ENCODE measurements at places on chromosomes 5 and 9.
A peak's percentile ranks its signal among the peaks of the same experiment; 100 is the strongest.

- no peak for DNase-seq
Observed at GRCh38 chr5:14588758-14589543, 7.4 kb downstream of the OTULINL start.

GRCh38 chr9:96871176-96871575 lies 16.9 kb upstream of the ZNF782 start:
- no peak for DNase-seq

GRCh38 chr9:114003758-114004157 lies 74.3 kb downstream of the AMBP start:
- DNase-seq = no peak

DNA sequence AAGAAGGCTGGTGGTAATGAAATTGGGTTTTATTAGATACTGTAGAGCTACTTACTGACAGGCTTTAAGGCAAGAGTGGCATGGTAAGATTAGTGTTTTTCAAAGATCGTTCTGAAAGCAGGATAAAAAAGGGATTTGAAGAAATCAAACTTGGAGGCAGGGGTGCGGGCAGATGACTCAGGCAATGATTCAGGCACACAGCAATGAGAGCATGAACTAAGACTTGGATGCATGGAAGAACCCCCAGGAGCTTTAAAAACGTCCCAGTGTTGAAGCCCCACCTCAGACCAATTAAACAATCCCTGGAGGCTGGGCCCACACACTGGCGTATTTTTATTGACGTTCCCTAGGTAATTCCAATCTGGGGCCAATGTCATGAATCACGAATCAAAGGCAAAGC lies 102.5 kb downstream of the SREK1 start:
- no peak for DNase-seq

- peak; percentile 35 for DNase-seq
Observed at GRCh38 chr9:6955251-6955921, 197.6 kb downstream of the KDM4C start.

- DNase-seq = peak; percentile 75
Observed at GRCh38 chr9:3526997-3527940, 1.5 kb upstream of the RFX3 start.

GRCh38 chr9:73643379-73644013 lies 491.8 kb downstream of the ANXA1 start:
- DNase-seq = no peak

DNA sequence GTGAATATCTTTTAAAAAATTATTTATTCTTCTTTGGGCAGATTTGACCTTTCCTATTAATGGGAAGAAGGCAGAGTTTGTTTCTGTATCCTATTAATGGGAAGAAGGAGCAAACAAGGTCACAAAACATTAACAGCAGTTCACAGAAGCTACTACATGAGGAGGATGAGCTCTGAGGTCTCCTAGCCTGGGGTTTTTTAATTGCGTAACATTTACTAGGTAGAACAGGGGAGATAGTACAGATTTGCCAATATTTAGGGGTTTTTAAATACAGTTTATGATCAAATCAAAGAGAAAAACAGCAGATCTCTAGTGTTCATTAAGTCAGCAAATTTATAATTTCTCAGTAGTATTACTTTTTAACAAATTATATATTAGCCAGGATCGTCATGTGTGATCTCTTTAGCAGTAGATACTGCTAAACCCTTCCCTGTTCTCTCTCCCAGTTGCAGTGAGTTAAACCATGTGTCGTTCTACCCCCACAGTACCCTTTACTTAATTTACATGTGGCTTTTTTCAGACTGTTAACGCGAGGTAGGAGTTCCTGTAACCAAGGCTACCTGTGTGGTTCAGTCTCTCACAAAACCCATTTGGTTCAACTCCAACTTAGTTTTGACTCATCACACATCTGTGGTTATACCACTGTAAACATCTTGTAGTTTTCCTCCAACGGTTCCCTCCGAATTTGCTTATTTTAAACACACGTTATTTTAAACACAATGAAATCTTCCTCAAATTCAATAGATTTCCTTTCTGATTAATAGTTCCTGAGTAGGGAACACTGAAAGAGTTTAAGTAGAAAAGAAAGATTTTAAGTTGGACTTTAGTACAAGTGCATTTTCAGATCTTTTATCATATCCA lies 13.3 kb downstream of the SLC25A46 start:
- DNase-seq = no peak

DNA sequence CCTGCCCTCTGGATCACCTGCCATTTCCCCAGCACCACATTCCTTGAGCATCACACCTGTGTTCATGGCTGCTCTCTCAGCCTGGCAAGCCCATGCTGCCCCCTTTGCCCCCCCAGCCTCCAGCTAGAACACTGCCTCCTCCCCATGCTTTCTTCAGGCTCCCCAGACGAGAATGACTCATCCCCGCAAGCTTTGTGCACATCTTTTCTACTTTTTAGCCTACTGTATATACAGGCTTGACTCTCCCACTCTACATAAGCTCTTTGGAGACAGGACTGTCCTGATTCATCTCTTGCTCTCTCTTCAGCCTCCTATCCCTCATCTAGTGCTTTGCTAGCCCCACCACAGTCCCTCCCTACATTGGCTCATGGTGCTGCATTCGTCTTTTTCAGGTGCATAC lies 19.9 kb upstream of the GLIPR2 start:
- no peak for DNase-seq

DNA sequence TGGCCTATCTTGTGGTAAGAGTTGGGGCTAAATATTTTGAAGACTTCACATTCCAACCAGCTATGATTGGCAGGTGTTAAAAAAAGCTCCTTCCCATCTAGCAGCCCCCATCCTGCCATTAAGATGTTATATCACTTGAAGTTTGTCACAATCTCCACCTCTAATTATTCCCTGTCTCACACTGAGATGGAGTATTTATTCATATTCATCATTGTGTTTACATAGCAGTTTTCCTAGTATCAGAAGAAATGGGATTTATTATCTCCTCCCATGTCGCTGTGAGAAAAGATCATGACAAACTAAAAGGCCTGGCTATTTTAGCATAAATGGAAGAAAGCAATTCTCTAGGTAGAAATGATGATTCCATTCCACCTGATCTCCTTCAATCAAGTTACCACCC lies 653.6 kb downstream of the GABRG2 start:
- DNase-seq = no peak

- DNase-seq = no peak
Observed at GRCh38 chr5:179125789-179126505, 65.8 kb downstream of the ZNF354C start.

DNA sequence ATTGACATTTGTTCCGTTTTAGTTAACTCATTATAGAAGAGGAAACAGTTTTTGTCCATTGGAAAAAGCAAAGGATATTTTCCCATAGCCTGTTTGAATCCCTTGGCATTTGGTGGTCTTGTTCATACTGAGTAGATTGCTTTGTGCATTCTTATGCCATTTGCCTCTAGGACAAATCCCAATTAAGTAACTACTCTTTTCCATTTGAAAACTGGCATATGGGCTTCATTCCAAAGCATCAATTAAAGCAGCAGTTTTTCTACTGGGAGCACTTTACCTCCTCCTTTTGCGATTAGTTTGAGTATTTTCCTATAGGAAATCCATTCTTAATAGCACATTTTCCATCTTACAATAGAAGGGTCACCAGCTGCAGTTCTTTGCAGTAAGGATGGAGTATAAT lies 31.2 kb downstream of the GPR21 start:
- no peak for DNase-seq

DNA sequence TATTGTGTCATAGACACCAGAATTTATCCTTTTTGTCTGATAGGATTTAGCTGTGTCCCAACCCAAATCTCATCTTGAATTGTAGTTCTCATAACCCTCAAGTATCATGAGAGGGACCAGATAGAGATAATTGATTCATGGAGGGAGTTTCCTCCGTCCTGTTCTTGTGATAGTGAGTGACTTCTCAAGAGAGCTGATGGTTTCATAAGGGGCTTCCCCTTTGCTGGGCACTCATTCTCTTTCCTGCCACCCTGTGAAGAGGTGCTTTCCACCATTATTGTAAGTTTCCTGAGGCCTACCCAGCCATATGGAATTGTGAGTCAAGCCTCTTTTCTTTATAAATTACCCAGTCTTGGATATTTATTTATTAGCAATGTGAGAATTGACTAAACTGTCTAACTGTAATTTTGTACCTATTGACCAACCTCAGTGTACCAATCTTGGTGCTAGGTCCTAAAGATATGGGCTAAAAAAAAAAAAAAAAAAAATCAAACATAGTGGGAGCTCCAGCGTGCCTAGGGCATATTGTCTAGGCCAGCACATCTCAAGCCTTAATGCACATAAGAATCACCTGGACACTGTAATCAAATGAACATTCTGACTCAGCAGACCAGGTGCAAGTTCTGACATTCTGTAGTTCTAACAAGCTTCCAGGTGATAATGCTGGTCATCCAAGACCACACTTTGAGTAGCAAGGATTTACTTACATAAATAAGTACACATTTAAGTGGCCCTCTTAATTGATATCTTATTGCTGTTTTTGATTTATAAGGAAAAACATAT lies 30.5 kb downstream of the ST8SIA4 start:
- DNase-seq = no peak

GRCh38 chr9:95752129-95752731 lies 123.3 kb upstream of the ERCC6L2 start:
- no peak for DNase-seq

DNA sequence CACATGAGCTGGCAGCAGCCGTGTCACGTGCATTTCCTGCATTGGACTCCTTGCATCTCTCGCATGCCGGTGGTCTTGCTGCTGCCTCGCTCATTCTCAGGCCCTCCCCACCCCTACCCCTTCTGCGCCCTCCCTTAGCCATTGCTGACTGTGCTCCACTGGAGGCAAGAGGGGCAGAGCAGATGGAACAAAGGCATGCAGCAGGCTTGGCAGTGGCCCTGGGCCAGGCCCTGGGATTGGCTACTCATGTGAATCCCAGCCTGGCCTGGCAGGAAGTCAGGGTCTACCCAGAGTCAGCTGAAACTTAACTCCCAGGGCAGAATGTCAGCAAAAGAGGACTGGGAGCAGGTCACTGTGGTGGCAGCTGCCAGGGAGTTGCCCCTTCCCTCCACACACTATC lies 62.3 kb downstream of the TSTD2 start:
- no peak for DNase-seq

DNA sequence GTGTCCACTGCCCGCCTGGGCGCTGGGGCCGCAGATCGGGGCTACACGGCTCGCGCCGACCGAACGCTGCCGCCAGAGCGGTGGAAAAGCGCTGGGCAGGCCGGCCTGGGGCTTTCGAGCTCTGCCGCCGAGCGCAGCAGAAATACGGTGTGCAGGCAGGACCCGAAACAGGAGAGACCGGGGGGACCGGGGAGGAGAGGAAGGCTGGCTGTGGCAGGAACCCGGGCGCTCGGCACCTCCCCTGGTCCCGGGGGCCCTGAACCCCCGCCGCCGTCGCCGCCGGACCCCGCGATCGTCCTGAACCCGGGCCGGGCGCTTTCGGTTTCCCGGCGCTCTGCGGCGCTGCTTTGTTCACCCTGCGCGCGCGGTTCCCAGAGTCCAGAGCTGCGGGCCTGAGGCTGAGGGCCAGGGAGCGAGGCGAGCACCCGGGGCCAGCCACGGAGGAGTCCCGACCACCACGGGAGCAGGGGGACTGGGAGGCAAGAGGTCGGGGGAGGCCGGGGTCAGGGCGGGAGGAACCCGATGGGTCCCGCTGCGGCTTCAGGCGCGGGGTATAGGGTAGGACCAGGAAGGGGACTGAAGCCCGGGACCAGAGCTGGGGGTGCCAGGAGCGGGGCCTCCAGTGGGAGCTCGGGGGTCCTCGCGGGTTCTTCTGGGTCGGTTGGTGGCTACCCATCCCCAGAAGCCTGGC lies 12.0 kb downstream of the IRX2 start:
- no peak for DNase-seq

DNA sequence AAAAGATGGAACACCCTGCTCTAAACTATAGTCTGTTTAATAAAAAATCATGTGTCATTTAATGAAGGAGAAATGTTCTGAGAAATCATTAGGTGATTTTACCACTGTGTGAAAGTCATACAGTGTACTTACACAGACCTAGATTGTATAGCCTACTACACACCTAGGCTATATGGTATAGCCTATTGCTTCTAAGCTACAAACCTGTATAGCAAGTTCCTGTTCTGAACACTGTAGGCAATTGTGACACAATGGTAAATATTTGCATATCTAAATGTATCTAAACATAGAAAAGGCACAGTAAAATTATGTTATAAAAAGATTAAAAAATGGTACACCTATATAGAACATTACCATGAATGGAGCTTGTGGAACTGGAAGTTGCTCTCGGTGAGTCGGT lies 40.6 kb downstream of the EFNA5 start:
- no peak for DNase-seq

DNA sequence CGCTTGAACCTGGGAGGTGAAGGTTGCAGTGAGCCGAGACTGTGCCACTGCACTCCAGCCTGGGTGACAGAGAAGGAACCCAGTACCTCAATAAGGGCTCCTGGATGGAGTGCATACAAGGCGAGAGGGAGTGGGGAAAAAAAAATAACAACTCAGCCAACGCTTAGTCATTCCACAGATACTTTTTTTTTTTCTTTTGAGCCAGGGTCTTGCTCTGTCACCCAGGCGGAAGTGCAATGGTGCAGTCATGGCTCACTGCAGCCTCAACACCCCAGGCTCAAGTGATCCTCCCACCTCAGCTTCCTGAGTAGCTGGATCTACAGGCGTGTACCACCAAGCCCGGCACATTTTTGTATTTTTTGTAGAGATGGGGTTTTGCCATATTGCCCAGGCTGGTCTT lies 59.5 kb upstream of the GGTA1 start:
- DNase-seq = no peak

DNA sequence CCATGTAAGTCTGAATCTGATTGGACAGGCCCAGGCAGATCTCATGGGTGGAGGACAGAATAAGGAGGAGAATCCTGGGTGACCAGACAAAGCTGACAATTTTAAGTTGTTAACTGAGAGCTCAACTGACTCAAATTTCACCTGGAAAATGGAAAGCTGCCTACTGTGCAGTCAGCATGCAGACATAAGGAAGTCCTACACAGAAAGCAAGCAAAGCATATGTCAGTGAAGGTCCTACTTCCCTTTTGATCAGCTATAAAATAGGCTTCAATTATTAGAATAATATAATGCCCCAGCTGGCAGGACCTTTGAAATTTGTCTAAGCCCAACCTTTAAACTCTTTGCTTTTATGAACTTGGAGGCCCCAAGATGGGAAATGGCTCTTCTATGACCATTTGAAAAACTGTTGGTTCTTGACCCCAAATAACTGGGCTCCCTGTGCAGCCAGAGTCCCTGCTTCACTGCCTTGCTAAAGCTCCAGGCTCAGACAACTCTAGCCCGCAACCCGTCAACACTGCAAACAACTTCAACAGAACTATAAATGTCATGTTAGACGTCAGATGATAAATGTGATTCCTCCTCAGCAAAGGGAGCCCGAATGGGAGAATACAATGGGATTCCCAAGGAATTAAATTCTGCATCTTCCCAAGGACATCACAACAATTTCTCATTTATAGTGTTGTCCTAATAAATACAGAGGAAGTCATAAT lies 118.9 kb upstream of the ADRA1B start:
- no peak for DNase-seq

GRCh38 chr9:3682186-3682585 lies 156.4 kb upstream of the RFX3 start:
- no peak for DNase-seq

GRCh38 chr5:181114284-181114843 lies 16.6 kb downstream of the OR2V1 start:
- DNase-seq = no peak

GRCh38 chr9:79610019-79610631 lies 38.4 kb downstream of the TLE4 start:
- no peak for DNase-seq

- no peak for DNase-seq
Observed at GRCh38 chr5:172637740-172638139, 3.3 kb upstream of the NEURL1B start.

GRCh38 chr9:124551472-124552272 lies 44.5 kb upstream of the NR5A1 start:
- DNase-seq = no peak

GRCh38 chr5:159414021-159414420 lies 83.7 kb upstream of the IL12B start:
- no peak for DNase-seq

Data from DMS79 (cell line).